ENCODE measurements at places on chromosomes 2 and 18. TPM values are rescaled to one million over a fixed set of nuclear protein-coding genes. Genes with fewer than 3 reads are reported as not detected.

POTEC gene
- total RNA-seq = not detected

GRCh38 chr2:16281451-16282335, 341.3 kb downstream of the MYCN start:
- H3K4me1 ChIP-seq = peaks cover 13% of the 10 kb centered on the region
- H3K27me3 ChIP-seq = no peaks in the 10 kb centered on the region
- H3K36me3 ChIP-seq = no peaks in the 10 kb centered on the region
- no peak overlapping the region for H3K4me3 ChIP-seq
- H3K27ac ChIP-seq = no peak overlapping the region
- no peak for DNase-seq

DNA sequence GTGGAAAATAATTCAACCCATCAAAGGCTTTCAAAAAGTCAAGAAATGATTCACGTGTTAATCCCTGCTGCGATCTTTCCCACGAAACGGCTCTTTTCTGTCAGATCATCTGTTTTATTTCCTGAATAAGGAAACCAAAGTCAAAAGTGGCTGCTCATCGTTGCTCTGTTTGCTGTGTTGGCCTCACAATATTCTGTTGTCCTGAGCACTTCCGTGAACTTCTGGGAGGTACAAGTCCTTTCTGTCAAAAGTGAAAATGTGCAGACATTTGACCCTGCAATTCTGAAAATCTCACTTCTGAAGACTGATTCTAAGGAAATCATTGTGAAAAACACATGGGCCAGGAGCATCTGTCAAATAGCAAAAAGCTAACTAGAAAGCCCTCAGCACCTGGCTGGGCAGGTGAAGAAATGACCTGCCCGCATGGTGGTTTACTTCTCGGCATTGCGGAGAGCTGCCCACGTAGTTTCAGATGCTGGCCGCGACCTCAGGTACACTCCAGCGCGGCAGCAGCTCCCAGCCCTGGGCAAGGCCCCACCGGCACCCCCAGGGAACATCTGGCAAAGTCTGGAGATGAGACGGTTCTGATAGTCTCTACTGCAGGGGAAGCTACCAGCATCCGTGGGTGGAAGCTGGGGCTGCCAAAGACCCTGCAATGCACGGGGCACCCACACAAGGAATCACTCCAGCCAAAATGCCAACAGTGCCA, 31.9 kb upstream of the GPC1 start:
- H3K4me1 ChIP-seq = peaks cover 5% of the 10 kb centered on the region
- no peak for DNase-seq
- H3K36me3 ChIP-seq = no peaks in the 10 kb centered on the region
- no peak overlapping the region for H3K4me3 ChIP-seq

- DNase-seq = no peak
- H3K4me1 ChIP-seq = peaks cover 17% of the 10 kb centered on the region
- peaks cover 34% of the 10 kb centered on the region for H3K36me3 ChIP-seq
These were observed 7.4 kb upstream of the LCT start for GRCh38 chr2:135844301-135844895.

GRCh38 chr2:233689501-233689900, 3.2 kb upstream of the UGT1A6 start:
- H3K36me3 ChIP-seq = no peaks in the 10 kb centered on the region
- no peak overlapping the region for H3K4me3 ChIP-seq
- peaks cover 2% of the 10 kb centered on the region for H3K4me1 ChIP-seq

C1QL2 gene
- not detected for total RNA-seq

DNA sequence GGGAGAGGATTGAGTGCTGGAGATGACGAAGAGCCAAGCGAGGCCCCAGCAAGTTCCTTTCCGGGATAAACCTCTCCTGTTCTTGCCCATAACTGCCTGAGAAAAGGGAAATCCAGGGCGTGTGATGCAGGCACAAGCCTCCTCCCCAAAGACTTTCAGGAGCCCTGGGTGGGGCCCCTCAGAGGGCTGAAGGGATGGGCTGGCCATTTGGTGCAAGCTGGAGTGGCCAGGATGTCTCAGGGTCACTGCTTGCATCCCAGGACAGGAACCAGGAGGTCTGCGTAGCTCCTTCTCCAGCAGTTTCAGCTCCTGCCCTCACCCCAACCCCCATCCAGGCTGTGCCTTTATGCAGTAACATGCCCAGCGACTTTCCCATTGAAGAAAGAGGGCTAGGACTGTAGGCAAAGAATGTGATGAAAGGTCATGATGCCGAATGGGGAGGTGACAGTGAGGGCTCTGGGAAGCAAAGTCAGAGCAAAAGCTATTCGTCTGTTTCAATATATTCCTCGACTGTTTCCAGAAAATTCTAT, 80.2 kb downstream of the PXDN start:
- DNase-seq = no peak
- H3K4me1 ChIP-seq = no peaks in the 10 kb centered on the region
- H3K36me3 ChIP-seq = peaks cover 56% of the 10 kb centered on the region
- H3K4me3 ChIP-seq = no peak overlapping the region
- no peak overlapping the region for H3K27ac ChIP-seq
- no peaks in the 10 kb centered on the region for H3K27me3 ChIP-seq

AP1S3 gene
- 23.2 TPM for total RNA-seq

All from mesothelial cell of epicardium (in vitro differentiated cells).